Islet precursor cell (in vitro differentiated cells): ENCODE measurements at places on chromosomes 5 and 9.
A peak's percentile ranks its signal among the peaks of the same experiment; 100 is the strongest.

- no peak for DNase-seq
Observed at GRCh38 chr9:137756045-137756744, 121.4 kb upstream of the CACNA1B start.

DNA sequence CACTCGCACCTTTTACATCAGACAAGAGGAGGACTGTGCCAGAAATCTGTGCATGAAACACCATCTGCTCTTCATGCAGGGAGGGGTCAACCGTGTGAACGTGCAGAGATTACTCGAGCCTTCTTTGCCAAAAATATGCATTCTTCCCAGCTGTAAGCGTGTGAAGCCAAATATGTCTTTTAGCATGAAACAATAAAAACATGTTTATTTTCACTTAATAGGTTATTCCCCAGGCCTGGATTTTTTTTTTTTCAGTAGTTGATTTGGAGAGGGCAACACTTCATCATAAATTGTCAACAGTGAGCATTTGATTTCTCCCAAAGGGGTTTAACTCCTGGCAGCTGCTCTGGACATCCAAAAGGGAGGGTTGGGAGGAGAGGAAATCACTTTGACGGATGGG, 23.8 kb downstream of the PLAC8L1 start:
- no peak for DNase-seq

GRCh38 chr5:158435161-158435616, 576.2 kb upstream of the CLINT1 start:
- no peak for DNase-seq

- DNase-seq, result no peak
Observed at GRCh38 chr5:14850419-14851049, 21.0 kb downstream of the ANKH start.

DNA sequence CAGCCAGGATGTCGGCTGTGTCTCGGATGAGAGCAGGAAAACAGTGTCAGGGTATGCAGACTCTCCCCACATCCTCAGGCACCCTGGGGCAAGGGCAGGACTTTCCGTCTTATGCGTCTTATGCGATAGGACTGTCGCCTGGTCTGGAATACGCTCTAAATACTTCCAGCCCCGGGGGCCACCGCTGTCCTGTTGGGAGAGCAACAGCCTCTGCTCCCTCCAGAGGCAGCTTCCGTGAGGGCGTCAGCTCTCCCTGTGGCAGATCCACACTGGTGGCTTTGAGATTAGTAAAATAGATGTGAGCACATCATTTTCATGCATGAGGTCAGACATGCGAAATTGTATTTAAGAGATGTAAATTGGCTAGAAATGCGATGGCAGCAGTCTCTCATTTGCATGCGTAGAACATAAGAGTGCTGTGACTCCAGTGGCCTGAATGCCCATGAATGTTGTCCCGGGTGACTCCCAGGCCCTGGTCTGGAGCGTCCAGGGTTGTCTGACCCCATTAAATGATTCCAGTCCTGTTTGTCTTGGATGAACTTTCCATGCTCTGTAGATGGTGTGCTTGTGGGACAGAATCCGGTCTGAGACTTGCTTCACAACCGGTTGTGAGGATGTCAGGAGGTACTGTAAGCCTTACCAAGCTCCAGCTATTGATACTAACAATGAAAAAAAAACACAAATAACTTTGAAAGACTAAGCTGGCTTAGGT, 228.2 kb downstream of the SYK start:
- no peak for DNase-seq

GRCh38 chr5:177304392-177305119, 957 bp downstream of the PRELID1 start:
- no peak for DNase-seq

DNA sequence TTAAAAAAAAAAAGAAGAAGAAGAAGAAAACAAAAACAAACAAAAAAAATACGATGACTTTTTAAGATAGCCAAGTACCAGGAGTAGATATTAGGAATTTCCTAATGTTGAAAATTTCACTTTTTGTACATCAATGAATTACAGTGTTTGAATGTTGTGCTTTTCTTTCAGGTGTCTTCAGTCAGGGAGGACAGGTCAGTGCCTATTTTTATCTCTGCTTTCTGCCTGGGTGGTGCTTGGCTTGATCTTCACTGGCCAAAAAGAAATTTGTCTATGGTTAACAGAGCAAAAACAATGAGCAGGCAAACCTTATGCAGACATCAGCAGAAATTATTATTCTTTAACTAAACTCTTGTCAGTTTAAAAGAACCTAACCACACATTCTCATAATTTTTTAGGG, 3.0 kb downstream of the SPINK6 start:
- DNase-seq, result no peak

DNA sequence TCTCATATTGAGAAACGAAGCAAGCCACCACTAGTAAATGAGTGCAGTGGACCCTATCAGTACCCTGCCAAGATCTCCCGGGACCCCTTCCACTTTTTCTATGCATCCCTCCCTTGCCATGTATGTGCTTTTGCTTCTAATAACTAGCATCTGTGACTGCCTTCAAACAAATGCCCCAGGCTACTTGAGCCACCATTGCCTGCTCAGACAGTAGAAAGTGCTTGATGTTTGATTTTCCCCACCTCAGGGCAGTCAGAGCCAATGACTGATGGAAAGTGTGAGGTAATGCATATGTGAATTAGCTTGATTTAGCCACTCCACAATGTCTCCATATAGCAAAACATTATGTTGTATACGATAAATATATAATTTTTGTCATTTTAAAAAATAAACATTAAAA, 797.3 kb upstream of the ACO1 start:
- no peak for DNase-seq

- DNase-seq, result no peak
Observed at GRCh38 chr5:75588666-75589065, 22.6 kb upstream of the ANKDD1B start.

DNA sequence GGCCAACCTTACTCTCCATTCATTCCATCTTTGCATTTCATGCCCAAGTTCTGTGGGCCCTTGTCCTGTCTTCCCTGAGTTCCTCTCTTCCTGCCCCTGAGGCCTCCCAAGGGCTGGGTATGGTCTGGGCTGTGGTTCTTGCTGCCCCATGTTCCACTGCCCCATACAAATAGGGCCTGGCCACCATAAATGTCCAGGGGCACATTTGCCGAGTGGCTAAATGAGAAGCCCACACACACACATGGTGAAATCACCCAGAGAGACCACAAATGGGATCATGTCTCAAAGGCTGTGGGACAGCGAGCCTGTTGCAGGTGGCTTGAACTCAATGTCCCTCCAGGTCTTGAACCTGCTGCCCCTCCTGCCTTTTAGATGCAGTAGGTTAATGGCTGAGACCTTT, 1.2 kb downstream of the TIFAB start:
- peak; percentile 19 for DNase-seq

DNA sequence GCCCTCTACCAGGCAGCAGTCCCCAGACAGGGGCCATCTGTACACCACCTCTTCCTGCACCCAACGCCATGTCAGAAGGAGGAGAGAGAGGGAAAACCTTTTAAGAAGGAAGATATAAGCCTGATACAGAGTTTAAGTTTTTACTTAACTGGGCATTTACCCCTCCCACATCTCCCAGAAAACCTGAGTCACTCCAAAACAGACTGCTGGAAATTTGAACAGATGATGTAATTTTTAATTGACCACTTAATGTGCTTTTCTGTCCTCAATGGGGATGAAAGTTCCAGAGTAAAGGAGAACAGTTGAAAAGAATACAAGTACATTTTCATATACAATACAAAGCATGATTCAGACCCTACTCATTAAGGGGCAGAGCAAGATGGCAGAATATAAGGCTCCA, 63.9 kb downstream of the TTC39B start:
- no peak for DNase-seq

GRCh38 chr5:45491368-45491767, 204.8 kb downstream of the HCN1 start:
- DNase-seq, result no peak

GRCh38 chr9:113888336-113888735, 12.2 kb downstream of the ZNF618 start:
- no peak for DNase-seq

- DNase-seq, result no peak
Observed at GRCh38 chr5:31270396-31270795, 76.9 kb downstream of the CDH6 start.

DNA sequence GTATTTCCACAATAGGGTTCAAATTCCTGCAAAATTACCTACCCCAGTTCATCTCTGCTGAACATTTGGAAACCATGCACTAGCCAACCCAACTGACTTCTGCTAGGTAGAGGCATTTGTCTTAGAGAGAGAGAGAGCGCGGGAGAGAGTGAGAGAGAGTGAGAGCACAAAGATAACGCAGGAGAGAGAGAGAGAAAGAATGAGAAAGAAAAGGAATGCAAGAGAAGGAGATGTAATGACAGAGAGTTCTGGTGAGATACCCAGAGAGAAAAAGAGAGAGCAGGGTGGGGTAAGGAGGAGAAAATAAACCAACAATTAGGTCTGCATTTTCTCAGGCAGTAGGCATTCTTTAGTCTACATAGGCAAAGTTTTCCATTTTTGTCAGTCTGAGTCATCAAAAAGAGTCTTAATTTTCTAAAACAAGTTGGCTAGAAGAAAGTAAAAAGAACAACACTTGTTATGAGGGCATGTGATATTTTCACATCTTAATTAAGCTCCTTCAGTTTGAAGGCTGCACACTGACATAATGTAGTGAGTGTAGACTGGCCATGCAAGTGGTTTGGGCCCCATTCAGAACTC, 98.2 kb downstream of the MAP1B start:
- no peak for DNase-seq

- no peak for DNase-seq
Observed at GRCh38 chr9:109190151-109190550, 23.1 kb upstream of the FRRS1L start.

GRCh38 chr9:30075022-30075421, 2309.4 kb upstream of the ACO1 start:
- no peak for DNase-seq

- DNase-seq, result peak; percentile 98
Observed at GRCh38 chr5:151699071-151699901, 12.6 kb upstream of the SPARC start.

DNA sequence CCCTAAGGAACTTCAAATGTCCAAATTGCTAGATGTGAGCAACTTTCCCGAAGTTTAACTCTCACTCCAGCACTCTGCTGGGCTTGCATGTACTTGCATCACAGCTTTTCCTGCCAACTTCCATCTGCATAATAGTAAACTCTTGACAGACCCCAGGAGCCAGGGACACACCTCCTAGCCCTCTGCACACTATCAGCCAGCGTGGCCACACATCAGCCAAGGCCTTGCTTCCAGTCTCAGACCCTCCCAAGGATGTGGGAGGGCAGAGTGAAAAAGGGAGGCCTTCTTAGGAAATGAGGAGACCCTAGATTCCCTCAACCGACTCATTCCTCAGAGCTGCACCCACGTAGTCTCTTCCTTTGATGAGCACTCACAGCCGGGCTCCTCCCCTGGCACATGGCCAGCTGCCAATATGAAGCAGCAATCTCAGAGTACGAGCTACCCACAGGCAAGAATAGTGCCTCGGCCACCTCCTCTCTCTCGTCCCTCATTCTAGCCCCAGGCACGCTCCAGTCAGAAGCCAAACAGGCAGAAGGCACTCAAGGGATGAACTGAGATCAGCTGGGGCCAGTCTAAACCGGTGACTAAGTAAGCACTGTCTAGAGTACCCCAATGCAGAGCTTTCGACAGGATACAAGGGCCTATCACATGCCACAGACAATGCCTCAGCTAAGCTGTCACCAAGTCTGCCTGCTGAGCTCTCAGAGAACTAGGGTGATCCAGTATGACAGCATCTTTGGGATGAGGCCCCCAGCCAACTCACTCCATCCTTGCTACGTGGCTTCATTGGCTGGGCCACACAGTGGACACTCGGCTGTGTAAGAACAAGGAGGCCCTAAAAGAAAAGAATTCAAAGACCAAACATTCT, 2.3 kb downstream of the P4HA2 start:
- DNase-seq, result peak; percentile 60

DNA sequence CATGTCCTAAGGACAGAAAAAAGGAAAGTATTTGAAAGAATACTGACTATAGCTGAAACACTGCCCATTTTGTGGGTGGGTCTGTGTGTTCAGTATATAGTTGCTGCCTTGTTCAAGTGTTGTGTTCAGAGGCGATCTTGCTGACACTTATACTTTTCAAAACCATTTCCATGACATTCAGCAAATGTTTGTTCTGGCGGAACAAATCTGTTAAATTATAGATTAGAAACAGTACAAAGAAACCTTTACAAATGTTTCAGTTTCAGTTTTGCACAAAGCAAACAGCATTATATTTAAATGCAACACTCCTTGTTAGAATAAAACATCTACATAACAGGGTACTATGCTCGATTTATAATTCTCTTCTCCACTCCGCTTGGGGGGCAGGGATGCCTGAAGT, 2276.3 kb downstream of the MAT2B start:
- DNase-seq, result no peak

DNA sequence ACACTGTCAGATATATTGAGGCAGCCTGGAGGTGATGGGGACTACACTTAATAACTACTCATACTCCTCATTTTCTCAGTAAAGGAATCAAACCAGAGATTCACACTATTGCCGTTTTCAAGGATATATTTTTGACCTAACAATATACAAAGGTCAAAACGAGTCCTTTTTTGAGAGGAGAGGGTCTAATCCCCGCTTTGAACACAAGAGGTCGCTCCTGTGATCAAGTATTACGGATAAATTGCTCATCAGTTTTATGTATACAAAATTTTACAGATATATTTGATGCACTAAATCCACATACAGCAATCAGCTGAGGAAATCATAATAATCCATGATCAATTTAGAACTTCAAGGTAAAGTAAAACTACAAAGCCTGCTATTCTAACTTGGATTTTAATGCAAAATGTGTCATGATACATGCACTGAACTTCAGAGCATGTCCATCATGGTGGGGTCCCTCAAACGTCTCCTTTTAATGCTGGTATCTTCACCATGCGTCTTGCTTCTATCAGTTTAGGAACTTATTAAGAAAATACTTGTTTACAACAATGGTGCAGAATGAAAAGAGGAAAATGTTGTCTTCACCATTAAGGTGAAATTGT, 2.5 kb upstream of the ISL1 start:
- no peak for DNase-seq

- no peak for DNase-seq
Observed at GRCh38 chr9:134346151-134346550, 19.9 kb downstream of the RXRA start.

- DNase-seq, result no peak
Observed at GRCh38 chr5:6727231-6727630, 14.0 kb downstream of the TENT4A start.

- peak; percentile 70 for DNase-seq
Observed at GRCh38 chr5:81232464-81233079, 550 bp upstream of the CKMT2 start.

DNA sequence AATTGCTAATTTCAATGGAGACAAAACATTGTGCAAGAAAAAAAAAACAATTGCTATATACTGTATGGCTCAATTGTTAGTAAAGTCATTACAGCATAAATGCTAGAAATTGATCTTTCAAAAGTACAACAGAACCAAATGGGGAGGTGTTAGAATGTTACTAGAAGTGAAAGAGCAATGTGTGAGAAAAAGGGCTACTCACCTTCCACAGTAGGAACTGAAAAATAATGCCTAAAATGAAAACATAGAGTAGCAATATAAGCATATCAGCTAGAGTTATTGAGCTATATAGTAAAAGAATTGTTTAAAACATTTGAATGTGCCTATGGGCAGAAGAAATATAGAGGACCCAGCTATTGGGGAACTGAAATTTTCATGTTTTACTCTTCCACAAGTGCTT, 10.9 kb upstream of the RXFP3 start:
- DNase-seq, result no peak
